ENCODE measurements at places on chromosomes 12 and 14. TPM values are rescaled to one million over a fixed set of nuclear protein-coding genes. Genes with fewer than 3 reads are reported as not detected.

The P2RX2 gene
- 0.36 TPM for total RNA-seq

The FSCB gene
- 0.49 TPM for total RNA-seq

The UNC79 gene
- not detected for total RNA-seq

The MGP gene
- total RNA-seq, result 500 TPM

The TSHR gene
- not detected for total RNA-seq

The SPIC gene
- not detected for total RNA-seq

The CLEC7A gene
- total RNA-seq, result 9.0 TPM

The LMO3 gene
- 12.9 TPM for total RNA-seq

The PIK3C2G gene
- total RNA-seq, result 1.4 TPM

- DNase-seq, result no peak
These were observed 220.8 kb upstream of the NOS1 start for GRCh38 chr12:117582135-117582784.

DNA sequence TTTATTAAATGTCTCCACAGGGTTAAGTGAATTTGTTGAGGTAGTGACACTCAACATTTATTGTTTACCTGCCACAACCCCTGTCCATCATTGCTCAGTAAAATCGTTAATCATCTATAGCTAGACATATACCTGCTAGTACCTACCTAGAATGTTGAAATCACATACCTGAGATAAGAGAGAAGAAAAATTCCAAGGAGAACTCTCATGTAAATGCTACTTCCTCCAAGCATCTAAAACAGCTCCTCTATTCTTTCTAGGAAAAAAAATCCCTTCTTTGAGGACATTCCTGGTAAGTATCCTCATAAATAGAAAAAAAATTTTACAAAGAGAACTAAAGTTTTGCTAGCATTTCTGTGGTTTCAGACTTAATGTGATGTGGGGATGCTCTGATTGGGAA is 325.1 kb downstream of the DAD1 start:
- no peak for DNase-seq

GRCh38 chr12:113641426-113642030 is 169.9 kb upstream of the LHX5 start:
- DNase-seq, result no peak

DNA sequence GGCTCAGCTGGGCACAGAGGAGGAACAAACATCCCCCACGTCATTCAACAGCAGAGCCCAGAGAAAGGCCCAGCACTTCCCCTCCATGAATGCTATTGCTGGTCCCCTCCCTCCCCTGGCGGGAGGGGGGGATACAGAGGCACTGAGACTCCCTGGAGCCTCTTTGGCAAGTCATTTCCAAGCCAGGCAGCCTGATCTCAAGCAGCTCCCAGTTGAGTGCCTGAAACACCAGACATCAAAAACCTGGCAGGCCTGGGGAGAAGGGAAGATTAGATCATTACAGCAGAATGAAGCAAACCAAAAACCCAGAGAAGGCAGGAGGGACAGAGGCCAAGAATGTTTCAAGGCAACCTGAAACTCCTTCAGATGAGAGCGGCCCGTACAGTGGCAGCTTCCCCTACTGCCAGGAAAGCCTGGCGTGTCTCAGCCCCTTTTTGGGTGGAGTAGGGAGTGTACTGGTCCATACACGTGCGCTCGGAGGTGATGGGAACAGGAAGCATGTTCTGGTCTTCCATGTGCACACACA is 92.1 kb downstream of the LRRC74A start:
- peak; percentile 81 for DNase-seq

DNA sequence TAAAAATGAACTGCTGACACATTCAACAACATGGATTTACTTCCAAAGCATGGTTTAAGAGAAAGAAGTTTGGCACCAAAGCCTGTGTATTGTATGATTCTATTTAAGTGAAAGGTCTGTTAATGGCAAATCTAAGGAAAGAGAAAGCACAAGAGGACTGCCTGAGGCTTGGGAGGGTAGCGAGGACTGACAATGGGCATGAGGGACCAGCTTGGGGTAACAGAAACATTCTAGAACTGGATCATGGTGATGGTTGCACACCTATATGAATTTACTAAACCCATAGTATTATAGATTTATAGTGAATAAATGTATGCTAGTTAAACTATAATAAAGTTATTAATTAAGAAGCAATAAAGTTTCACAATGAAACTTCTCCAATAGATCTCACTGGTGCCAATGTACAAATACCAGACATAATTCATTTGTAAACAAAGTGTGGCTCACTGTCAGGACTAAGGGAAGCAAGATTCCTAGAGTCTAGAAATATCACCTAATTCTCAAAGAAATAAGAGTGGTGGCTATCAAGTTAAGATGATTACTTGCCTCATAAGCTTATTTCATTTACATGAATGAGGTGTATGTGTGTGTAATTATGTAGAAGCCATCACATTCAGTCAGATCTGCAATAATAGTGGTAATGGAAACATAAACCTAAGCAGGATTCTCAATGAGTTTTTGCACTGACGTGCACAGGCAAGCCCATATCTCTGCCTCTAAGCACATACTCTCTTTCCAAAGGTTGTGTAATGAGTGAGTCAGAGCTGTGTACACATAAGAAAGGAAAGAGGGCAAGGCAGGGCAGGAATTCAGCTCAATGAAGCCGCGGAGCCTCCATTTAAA is 353.4 kb downstream of the KCNH5 start:
- peak; percentile 68 for DNase-seq

GRCh38 chr12:89678225-89678624 is 30.4 kb downstream of the ATP2B1 start:
- no peak for DNase-seq

DNA sequence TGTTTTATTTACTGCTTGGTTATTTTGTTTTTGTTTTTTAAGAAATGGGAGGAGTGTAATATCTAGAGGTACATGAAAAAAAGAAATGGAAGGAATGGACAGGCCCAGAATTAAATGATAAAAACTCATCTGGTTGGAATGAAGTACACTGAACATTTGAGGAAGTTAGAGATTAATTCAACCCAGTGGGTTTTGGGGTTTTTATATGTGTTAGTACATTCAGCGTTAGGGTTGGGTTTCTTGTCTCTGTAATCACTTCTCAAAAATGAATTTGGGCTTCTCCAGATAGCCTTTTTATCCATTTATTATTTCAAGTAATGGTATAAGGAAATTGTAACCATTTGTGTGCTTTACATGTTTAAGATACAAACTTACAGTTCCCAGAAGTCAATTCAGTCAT is 19.5 kb upstream of the NUP107 start:
- no peak for DNase-seq

DNA sequence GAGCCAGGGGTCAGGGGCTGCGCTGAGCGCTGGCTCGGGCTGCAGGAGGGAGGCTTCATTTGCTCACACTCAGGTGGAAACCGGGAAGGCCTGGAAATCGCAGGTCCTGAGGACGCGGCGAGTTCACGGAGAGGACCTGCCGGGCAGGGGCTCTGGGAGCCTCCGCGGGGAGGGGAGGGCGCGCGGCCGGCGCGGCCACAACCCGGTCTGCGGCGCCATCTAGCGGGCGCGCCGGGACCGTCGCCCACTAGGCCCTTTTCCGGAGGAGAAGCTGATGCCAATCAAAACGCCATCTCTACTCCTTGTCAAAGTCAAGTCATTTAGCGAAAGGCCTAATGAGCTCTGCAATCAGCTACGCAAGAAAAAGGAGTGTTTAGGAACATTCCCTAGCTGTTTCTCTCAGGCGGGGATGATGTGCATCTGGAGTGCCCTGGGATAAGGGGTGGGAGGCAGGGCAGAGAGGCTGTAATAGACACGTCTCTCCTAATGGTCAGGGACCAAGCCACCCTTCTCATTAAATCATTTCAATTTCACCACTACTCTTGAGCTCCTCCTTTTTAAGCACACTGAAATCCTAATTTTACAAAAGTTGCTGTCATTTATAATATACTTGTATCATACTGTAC is 885.8 kb upstream of the TMEM132C start:
- no peak for DNase-seq

- no peak for DNase-seq
These were observed 22.4 kb upstream of the ANKLE2 start for GRCh38 chr12:132783917-132784531.

DNA sequence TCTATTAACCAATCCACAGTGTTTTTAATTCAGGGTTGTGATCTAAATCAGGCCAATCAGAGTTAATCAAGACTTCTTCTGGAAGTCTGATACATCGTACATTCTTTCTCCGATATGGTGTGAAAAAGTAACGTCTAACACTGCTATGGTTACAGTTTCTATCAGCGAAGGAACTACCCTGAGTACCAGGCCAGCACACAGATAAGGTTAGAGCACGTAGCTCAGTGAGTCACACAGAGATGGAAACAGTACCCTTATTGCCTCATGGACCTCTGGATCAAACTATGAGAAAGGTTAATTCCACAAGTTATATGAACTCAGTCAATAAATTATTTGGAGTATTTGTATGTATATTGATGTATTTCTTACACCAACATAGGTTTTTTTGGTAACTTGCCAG is 3.3 kb downstream of the OR6C68 start:
- DNase-seq, result no peak

- DNase-seq, result peak; percentile 52
These were observed 33.8 kb downstream of the STK38L start for GRCh38 chr12:27277846-27278260.

DNA sequence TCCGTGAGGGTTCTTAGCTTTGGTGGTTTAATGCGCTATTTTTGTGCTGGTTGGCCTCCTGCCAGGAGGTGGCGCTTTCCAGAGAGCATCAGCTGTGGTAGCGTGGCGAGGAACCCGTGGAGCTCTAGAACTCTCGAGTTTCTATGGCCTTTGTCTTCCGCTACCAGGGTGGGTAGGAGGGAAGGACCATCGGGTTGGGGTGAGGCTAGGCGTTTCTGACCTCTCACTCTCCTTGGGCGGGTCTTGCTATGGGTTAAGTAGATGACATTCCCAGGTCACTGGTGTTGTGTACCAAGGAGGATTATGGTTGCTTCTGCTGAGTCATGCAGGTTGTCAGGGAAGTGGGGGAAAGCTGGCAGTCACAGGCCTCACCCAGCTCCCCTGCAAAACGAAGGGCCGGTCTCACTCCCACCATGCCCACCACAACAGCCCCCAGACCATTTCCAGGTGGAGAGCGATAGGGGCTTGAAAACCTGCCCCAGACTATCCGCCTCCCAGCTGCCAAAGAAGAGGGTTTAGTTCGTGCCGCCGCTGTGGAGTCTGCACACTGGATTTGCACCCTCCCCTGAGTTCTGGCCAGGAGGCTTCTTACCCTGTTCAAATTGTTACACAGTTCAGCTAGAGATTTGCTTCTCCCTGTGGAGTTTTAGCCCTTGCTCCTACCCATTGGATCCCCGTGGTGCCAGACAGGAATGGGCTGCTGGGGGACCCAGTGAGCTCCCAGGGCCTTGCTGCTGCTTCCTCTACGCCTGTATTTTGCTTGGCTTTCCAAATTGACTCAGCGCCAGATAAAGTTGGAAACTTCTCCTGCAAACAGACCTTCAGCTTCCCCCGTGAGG is 21.9 kb downstream of the RNFT2 start:
- DNase-seq, result no peak

- DNase-seq, result no peak
These were observed 11.2 kb downstream of the CEP170B start for GRCh38 chr14:104876251-104876699.

DNA sequence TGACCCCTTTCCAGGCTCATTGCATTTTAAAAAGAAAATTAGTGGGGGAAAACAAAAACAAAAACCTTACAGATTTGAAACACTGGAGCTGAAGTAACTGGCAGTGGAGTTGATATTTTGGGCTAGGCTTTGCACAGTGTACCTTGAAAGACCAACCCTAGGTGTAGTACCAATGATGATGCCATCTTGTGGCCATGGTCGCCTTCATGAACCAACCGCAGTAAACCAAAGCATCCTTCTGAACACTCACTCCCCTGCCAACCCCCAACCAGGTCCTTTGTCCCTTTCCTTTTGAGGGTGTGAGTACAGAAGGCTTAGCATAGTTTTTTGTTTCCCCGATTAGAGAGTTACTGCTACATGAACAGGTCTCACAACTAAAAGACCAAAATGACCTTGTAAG is 5.9 kb downstream of the TOMM20L start:
- no peak for DNase-seq

DNA sequence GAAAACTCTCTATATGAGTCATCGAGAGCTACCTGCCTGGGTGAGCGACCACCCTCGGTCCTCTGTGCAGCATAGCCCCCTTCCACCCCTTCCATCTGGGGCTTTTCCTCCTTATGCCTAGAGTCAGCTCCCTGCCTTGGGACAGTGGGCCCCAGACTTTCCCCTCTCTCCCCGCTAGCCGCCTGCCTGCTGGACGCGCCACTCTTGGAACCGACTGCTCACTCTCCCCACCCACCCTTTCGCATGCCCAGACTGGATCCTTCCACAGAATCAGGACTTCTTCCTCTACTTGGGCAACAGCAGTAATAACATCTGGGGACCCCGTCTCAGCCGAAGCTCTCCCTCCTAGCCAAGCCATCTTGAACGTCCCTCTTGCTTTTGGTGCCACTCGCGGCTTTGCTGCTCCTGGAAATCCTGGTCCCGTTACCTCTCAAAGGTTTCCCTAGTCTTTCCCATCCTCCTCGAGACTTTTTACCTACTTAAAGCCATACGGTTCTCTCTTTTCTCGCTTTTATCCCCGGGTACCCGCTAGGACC is 671 bp downstream of the ESYT1 start:
- DNase-seq, result no peak

DNA sequence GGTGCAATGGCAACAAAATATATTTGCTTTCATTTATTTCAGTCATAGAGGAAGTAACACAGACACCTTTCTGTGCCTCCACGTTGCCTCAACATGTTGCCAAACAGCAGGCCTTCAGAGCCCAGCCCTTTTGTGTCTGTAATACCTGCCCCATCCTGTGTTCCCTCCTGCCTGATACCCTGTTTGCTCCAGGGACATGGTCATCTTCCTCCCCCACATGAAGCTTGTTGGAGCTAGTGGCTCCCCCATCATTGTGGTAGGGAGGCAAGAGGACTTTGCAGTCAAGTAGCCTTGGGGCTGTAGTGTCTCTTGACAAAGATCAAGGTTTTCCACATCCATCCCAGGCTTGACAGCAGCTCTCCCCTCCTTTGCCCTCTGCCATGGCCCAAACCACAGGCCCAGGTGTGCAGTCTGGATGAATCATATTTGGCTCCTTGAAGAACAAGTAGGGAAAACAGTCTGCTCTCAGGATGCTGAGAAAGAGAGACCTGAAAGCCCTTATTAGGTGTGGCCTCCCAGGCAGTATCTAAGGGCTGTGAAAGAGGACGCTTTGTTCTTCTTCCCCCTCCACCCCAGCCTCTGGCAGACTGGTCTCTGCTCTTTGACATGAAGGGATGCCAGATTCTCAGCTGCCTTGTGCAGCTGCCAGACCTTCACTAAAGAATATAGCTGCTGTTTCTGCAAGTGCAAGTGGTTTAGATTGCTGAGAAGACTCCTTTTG is 329.0 kb downstream of the C12orf75 start:
- no peak for DNase-seq

DNA sequence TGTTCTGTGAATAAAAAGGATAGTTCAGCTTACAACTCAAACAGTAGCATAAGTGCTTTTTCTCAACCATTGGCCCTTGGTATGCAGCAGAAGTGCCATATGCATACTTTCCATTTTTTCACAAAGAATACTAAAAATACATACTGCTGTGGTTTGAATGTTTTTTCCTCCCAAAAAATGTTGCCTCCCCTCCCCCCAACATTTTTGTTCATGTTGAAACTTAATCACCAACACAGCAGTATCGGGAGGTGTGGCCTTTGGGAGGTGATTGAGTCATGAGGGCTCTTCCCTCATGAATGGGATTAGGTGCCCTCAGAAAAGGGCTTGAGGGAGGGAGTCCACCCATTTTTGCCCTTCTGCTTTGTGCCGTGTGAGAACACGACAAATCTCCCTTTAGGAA is 198.6 kb downstream of the ESR2 start:
- no peak for DNase-seq

GRCh38 chr12:47876440-47876960 is 28.3 kb downstream of the VDR start:
- DNase-seq, result no peak
